ENCODE measurements at places on chromosomes 2 and 18.
A peak's percentile ranks its signal among the peaks of the same experiment; 100 is the strongest.

DNA sequence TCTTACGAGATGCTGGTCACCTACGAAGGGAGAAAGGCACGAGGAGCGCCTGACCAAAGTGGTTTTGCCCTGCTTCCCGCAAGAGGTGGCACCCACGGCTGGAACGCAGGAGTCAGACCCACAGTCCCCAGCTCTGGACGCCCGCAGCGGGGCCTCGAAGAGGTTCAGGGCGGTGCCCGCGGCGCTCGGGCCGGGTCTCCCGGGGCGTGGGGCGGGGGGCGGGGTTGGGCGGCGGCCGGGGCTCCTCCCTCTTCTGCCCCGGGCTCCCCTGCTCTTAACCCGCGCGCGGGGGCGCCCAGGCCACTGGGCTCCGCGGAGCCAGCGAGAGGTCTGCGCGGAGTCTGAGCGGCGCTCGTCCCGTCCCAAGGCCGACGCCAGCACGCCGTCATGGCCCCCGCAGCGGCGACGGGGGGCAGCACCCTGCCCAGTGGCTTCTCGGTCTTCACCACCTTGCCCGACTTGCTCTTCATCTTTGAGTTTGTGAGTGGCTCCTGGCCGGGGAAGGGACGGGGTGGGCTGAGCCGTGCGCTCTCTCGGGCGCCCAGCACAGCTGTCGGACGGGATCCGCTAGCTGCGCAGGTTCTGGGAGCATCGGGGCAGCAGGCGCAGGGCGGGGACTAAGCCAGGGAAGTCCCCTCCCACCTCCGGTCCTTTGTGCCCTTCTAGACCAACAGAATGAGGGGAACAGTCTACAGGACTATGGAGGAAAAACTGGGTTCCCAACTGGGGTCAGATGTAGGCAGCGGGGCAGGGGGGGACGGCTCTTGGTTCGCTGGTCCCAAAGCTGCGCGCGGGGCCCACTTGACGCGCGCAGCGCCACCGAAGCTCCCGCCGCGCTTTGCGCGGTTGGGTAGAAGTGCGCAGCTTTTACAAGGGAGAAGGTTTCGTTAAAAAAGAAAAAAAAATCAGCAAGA, at the start of gene MAL:
Gene MAL, plus strand, starts transcription at position 303 of the 914 bp plus-strand sequence. Its CDS starts 85 bp downstream, at position 388.
- DNase-seq = peak; percentile 73

DNA sequence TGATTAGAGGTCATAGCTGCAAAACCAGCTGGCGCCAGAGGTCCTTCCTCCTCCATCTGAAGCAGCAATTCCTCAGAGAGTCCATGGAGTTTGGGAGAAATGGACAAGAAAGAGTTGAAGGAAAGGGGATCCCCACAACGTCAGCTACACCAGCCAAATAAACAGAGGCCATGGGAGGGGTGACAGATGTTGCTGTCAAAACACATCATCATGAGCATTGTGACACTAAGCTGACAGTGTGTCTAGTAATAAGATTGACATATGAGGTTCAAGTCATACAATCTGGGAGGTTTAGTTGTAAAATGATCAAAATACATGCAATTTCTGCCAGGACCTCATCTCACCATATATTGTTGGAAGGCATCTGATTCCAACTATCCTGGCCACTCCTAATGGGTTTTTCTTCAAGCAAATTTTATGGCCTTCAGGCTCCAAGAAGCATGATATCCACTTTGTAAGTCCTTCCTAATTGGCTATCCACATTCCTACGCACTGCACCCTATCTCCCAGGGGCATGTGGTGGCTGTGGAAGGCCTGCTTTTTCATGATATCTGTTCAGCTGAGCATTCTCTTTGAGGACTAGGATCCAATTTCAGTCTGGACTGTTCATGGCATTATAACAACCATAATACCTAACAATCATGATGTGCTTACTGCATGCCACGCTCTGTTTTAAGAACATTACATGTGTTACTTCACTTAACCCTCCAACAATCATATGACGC, 335.0 kb upstream of the ID2 start:
- DNase-seq = no peak

DNA sequence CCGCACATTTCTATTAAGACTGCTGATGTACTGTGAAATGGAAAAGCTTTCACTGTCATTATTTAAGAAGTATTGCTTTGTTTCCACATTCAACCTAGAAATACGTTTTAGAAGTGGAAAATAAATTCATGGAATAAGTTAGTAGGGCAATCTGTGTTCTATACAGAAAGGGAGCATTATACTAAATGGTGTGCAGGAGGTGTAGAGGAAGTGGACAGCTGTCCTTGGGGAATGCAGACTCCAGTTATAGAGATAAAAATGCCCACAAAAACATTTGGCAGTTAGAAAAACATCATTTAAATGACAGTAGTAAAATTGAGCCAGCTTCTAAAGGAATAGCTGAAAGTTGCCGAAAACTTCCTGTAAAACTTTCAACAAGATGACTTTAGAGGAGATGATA, 46.8 kb downstream of the PIK3C3 start:
- DNase-seq = no peak

GRCh38 chr18:6004683-6005082, 109.4 kb upstream of the TMEM200C start:
- peak; percentile 38 for DNase-seq

- no peak for DNase-seq
These were observed 41.6 kb upstream of the MGAT4A start for GRCh38 chr2:98772536-98772935.
